ENCODE measurements at places on chromosomes 7 and 10. TPM values are rescaled to one million over a fixed set of nuclear protein-coding genes. Genes with fewer than 3 reads are reported as not detected.

DNA sequence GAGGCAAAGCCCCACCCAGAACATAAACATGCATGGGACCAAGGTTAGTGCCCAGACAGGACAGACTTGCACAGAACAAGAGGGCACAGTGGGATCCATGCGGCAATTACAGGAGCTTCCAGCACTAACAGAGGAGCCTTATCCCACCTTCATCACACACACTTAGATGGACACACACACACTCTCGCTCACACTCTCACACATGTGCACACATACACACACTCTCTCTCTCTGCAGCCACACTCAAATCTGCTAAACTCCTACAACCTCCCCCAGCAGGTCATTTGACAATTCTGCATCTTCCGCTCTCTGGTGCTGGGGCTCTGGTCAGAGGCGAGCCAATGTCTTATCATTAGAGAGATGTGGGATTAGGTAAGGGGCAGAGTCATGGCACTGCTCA lies 120.5 kb downstream of the UBE2H start:
- no peaks in the 10 kb centered on the region for H3K36me3 ChIP-seq
- no peak overlapping the region for H3K4me3 ChIP-seq
- H3K27ac ChIP-seq = no peak overlapping the region
- no peaks in the 10 kb centered on the region for H3K27me3 ChIP-seq
- H3K4me1 ChIP-seq = peaks cover 32% of the 10 kb centered on the region

- H3K27me3 ChIP-seq = peaks cover 10% of the 10 kb centered on the region
- no peak overlapping the region for H3K4me3 ChIP-seq
- H3K4me1 ChIP-seq = no peaks in the 10 kb centered on the region
- no peak for DNase-seq
Observed at GRCh38 chr10:3978761-3979160, 193.8 kb upstream of the KLF6 start.

DNA sequence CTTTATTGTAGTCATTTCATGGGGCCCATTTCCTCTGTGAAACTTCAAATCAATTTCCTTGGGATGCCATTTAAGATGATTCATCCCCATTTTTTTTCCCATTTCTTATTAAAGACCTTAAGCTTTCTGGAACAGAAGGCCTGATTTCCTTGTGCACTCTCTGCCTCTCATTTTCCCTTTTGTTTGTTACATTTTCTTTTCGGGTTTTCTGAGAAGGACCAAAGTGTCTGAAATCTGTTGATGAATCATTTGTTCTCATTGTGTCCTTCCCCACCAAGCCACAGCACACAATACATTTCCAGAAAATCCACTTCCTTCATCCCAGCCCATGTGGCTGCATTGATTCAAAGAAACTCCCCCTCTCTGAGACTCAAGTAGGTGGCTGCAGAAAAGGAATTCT lies 372.4 kb downstream of the SFMBT2 start:
- no peak for DNase-seq
- H3K27ac ChIP-seq = no peak overlapping the region
- H3K36me3 ChIP-seq = no peaks in the 10 kb centered on the region
- H3K4me1 ChIP-seq = peaks cover 13% of the 10 kb centered on the region
- no peaks in the 10 kb centered on the region for H3K27me3 ChIP-seq

DNA sequence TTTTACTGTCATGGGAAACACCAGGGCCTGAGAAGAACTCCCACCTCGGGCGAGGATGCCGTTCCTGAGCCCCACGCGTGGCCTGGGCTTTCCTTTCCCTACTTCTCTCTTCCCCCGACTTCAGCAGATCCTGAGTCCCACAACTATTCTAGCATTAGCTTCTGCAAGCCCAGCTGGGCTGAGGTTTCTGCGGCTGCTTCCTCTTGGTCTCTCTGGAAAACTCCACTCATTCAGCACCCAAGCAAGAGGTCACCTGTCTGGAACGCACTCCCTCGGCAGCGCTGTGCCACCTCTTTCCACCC lies 761 bp upstream of the DOCK1 start:
- H3K4me1 ChIP-seq = no peaks in the 10 kb centered on the region
- H3K36me3 ChIP-seq = no peaks in the 10 kb centered on the region
- DNase-seq = no peak
- H3K27me3 ChIP-seq = no peaks in the 10 kb centered on the region
- no peak overlapping the region for H3K27ac ChIP-seq
- H3K4me3 ChIP-seq = no peak overlapping the region

The ADAM22 gene
- total RNA-seq = 0.40 TPM

The CPEB3 gene
- total RNA-seq = 1.2 TPM

The CALU gene
- total RNA-seq = 170 TPM

The LIPF gene
- total RNA-seq = not detected

The FAM25G gene
- total RNA-seq = not detected

DNA sequence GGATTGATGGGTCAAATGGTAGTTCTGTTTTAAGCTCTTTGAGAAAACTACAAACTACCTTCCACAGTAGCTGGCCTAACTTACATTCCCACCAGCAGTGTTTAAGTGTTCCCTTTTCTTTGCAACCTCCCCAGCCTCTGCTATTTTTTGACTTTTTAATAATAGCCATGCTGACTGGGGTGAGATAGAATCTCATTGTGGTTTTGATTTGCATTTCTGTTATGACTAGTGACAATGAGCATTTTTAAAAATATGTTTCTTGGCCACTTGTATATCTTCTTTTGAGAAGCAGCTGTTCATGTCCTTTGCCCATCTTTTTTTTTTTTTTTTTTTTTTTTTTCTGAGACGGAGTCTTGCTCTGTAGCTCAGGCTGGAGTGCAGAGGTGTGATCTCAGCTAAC lies 155.2 kb upstream of the BMPER start:
- no peaks in the 10 kb centered on the region for H3K36me3 ChIP-seq
- H3K4me1 ChIP-seq = no peaks in the 10 kb centered on the region
- H3K4me3 ChIP-seq = no peak overlapping the region
- no peak overlapping the region for H3K27ac ChIP-seq
- no peak for DNase-seq

- DNase-seq = no peak
- no peak overlapping the region for H3K27ac ChIP-seq
- H3K4me3 ChIP-seq = no peak overlapping the region
- no peaks in the 10 kb centered on the region for H3K27me3 ChIP-seq
- no peaks in the 10 kb centered on the region for H3K4me1 ChIP-seq
- H3K36me3 ChIP-seq = no peaks in the 10 kb centered on the region
Observed at GRCh38 chr10:13939391-13939790, 352.6 kb downstream of the PRPF18 start.

The CPED1 gene
- 290 TPM for total RNA-seq

DNA sequence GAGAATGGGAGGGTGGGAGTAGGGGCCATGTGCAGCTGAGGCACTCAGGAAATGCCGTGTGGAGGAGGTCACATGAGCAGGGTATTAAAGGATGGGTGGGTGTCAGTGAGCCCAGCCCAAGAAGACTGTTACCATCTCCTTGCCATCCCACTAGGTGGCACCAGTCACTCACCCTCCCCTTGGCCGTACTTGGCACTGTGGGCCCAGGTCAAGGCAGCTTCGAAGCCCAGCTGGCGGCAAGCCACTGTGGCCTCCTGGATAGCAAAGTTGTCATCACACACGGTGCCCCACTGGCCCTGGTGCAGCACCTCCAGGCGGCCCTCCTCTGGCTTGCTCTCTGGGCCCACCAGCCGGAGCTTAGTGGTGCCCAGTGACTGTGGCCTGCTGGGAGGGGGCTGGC lies 5.4 kb downstream of the LOXL4 start:
- no peak overlapping the region for H3K4me3 ChIP-seq
- DNase-seq = peak; percentile 23
- H3K4me1 ChIP-seq = peaks cover 19% of the 10 kb centered on the region

DNA sequence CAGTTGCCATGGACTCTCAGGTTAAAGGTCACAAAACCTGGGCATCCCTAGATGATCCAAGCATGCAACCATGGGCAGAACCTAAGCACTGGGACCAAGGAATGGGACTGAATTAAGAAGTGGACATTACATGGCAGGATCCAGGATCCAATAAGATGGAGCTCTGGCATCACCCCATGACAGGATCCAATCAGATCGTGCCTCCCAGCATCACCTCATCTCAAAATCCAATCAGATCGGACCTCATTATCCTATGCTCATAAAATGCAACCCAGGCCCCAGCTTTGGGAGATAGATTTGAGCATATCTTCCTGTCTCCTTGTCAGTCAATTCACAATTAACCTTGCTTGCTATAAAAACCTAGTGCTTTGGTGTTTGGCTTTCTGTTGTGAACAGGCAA lies 616.1 kb downstream of the PARD3 start:
- no peaks in the 10 kb centered on the region for H3K4me1 ChIP-seq
- peak; percentile 2 for DNase-seq
- H3K4me3 ChIP-seq = no peak overlapping the region
- H3K36me3 ChIP-seq = no peaks in the 10 kb centered on the region
- no peak overlapping the region for H3K27ac ChIP-seq

DNA sequence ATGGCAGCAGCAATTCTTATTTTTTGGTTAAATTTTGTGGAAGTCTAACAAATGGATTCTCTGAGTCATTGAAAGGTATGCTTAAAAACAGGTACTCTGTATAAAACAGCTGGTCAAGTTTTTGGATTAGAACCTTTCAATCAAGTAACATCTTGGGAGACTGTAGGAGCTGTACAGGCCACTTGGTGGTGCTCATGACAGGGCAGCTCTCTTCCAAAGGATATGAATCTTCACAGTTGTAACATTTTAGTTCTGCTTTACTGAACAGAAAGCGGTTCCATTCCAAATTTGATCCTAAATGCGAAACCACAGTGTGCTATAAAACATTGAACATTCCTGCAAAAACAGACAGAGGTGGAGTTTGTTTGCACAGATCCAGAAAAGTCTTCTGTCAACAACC lies 44.5 kb upstream of the AGR3 start:
- H3K36me3 ChIP-seq = no peaks in the 10 kb centered on the region
- no peaks in the 10 kb centered on the region for H3K27me3 ChIP-seq
- no peak overlapping the region for H3K27ac ChIP-seq
- no peak overlapping the region for H3K4me3 ChIP-seq
- no peaks in the 10 kb centered on the region for H3K4me1 ChIP-seq
- DNase-seq = no peak

GRCh38 chr10:120494313-120494710 lies 37.3 kb downstream of the PLPP4 start:
- DNase-seq = no peak
- H3K4me1 ChIP-seq = no peaks in the 10 kb centered on the region
- H3K27me3 ChIP-seq = no peaks in the 10 kb centered on the region
- no peak overlapping the region for H3K27ac ChIP-seq
- no peaks in the 10 kb centered on the region for H3K36me3 ChIP-seq

GRCh38 chr10:133476641-133476990 lies 22.9 kb downstream of the SCART1 start:
- DNase-seq = peak; percentile 18
- H3K27me3 ChIP-seq = peaks cover 16% of the 10 kb centered on the region
- no peaks in the 10 kb centered on the region for H3K36me3 ChIP-seq
- H3K4me1 ChIP-seq = no peaks in the 10 kb centered on the region
